ENCODE measurements at places on chromosomes 3 and 15.

DNA sequence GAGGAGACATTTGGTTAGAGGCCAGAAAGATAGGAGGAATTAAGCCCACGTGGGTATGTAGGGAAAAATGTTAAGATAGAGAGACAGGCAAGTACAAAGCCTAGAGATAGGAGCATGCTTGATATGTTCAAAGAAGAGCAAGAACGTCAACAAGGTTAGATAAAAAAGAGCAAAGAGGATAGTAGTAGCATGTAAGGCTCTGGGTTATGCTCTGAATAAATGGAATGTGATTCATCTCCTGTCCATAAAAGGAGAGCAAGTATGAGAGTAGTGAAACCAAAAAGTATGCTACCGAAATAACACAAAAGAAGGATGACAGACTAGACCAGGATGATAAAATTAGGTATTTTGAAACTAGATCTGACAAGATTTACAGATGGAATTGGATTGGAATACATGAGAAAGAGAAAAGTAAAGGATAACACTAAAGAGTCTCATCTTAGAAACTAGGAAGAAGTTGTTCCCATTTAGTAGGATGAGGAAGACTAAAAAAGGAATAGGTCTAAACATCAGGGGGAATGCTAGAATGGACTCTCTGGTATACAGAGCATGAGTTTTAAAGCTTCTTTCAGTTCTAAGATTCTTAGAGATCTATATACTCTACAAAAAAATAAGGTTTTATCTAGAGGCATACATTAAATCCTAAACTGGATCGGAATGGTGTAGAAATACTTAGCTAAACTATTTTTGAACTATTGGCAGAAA lies 59.1 kb downstream of the TRPM7 start:
- DNase-seq = no peak

DNA sequence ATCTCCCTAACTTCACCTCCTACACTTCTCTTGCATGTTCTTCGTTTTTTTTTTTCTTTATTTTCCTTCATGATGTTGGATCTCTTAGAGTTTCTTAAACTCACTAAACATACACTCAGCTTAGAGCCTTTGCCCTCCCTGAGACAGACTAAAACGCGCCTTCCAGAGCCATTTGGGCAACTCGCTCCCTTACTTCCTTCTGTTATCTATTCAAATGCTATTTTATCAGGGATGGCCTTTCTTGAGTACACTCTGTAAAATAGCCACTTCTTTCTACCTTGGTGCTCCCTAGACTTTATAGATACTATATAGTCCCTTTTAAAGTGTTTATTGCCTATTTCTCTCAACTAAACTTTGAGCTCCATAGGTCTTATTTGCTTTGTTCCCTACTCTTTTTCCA lies 598.2 kb upstream of the NECTIN3 start:
- no peak for DNase-seq

GRCh38 chr3:32282578-32283154 lies 44.2 kb downstream of the CMTM8 start:
- no peak for DNase-seq

GRCh38 chr15:57038496-57038895 lies 120.1 kb downstream of the TCF12 start:
- no peak for DNase-seq

DNA sequence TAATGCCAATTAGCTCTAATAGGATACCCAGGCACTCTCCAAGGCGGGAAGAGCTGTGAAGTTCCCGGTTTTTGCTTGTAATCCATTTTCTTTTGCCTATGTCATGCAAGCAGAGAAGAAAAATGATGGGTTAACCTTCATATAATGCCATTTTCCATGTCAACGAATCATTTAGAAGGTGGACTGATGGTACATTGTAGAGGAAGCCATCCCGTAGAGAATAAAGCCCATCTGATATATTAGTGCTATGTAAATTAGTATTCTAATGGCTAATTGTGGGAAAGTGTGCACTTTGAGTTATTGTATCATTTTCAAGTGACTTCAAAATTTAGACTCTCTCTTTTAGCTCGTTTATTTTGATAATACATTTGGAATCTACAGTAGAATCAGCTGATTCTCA lies 509.1 kb downstream of the ROBO2 start:
- DNase-seq = no peak

- no peak for DNase-seq
Observed at GRCh38 chr15:90497912-90498311, 31.8 kb upstream of the CRTC3 start.
